GM04504 (cell line): ENCODE measurements at places on chromosomes 6 and 20.

DNA sequence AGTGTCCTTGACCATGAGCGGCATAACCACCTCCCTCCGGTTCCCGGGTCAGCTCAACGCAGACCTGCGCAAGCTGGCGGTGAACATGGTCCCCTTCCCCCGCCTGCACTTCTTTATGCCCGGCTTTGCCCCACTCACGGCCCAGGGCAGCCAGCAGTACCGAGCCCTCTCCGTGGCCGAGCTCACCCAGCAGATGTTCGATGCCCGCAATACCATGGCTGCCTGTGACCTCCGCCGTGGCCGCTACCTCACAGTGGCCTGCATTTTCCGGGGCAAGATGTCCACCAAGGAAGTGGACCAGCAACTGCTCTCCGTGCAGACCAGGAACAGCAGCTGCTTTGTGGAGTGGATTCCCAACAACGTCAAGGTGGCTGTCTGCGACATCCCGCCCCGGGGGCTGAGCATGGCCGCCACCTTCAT, 4.9 kb downstream of the TUBB1 start:
- no peak for DNase-seq

- DNase-seq = no peak
Observed at GRCh38 chr6:159941286-159942113, 27.4 kb upstream of the IGF2R start.

DNA sequence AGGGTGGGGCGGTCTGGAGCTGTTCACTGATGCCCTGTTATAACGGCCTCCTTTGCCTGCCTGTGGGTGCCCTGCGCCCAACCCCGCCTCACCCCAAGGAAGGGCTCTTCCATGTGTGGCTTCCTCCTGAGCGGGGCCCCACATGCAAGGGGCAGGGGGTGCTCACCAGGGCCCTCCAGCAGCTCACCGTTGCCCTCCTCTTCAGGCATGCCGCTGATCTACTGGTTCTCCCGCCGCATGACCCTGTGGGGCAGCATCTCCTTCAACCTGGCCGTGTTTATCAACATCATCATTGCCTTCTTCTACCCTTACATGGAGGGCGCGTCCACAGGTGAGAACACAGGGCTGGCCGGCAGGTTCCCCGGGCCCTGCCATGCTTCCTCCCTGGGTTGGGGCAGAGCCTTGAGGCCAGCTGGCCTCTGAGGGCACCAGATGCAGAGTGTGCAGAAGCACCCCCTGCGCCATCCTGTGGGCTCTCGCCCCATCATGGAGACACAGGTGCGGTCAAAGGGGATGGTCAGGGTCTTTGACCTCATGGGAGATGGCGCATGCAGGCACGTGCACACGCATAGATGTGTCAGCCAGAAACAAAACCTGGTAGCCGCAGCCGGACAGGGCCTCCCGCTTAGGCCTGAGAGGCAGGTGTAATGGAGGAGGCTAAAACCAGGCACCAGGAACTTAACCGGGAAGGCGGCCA, 22.9 kb downstream of the UQCC2 start:
- no peak for DNase-seq

DNA sequence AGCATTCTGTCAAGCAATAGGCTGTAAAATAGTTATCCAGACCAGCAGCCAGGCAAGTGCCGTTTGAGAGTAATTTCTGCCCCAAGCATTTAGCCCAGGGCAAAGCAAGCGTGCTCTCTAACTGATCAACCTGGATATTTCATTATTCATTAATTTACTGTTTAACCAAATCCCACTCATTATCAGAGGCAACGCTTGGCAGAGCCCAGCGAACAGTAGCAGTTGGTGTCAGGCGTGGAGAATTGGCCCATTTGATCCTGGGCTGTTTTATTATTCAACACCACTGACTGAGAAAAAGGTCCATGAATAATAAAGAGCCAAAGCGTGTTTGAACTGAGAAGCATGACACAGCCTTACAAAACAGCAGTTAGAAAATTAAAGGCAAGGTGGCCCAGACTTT, 35.3 kb downstream of the TFAP2B start:
- no peak for DNase-seq

DNA sequence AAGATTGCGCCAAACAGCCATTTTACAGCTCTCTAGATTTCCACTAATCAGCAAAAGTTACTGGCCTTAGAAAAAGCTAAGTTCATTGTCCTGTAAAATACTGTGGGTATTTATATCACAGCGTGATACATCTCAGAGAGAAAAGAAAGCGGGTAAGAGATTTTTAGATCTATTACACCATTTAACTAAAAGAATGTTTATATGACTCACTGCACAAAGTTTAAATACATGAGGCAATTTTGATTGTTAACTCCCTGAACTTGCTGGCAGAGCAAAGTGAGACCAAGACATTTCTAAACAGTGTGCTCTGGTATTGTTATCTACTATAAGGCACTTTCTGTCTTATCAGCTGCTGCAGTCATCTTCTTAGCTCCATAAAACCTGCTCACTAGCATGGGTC, 314.3 kb downstream of the EPHA7 start:
- DNase-seq = no peak

DNA sequence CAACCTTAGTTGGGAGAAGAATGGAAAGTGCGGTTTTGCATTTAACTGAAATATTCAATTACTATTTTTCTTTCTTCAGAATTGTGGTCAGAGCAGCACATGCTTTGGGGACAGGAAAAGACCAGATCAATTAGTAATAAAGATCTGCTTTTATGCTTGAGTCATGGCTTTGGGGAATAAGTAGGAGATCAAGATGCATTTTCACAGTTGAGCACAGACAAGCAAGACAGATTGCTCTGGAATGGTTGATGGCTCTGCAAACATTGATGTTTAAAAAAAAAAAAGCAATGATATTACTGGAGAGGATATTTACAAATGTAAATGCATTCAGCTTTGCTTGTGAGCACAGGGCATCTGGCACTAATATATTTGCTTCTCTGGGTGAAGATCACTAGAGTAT, 224.4 kb upstream of the SASH1 start:
- DNase-seq = no peak
